ENCODE measurements at places on chromosomes 16 and 17. TPM values are rescaled to one million over a fixed set of nuclear protein-coding genes. Genes with fewer than 3 reads are reported as not detected.
A peak's percentile ranks its signal among the peaks of the same experiment; 100 is the strongest.

- DNase-seq, result no peak
These were observed 261.0 kb downstream of the SOX9 start for GRCh38 chr17:72381597-72382397.

- no peak for DNase-seq
These were observed 22.3 kb upstream of the TIMP2 start for GRCh38 chr17:78947235-78948149.

- peak; percentile 10 for DNase-seq
These were observed 209.7 kb downstream of the CCDC182 start for GRCh38 chr17:57535249-57535966.

DNA sequence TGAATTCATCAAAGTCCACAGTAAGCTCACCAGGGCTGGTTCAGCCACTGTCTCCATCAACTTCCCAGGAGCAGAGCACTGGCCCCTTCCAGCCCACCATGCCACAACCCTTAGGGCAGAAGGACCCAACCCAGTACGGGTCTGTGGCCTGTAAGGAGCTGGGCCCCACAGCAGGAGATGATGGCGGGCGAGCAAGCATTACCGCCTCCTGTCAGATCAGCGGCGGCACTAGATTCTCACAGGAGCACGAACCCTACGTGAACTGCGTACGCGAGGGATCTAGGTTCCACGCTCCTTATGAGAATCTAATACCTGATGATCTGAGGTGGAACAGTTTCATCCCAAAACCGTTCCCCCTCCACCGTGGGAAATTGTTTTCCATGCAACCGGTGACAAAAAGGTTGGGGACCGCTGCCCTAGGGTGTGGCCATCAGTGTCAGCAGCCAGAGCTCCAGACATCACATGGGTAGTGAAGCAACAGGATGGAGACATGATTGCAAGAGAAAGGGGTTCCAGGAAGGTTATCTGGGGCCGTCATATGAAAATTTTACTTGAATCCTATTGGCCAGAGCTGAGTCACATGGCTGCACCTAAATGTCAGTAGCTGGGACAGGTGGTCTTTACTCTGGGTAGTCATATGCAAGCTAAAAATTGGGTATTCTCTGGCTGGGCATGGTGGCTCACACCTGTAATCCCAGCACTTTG, 12.4 kb upstream of the SLC25A19 start:
- DNase-seq, result no peak

DNA sequence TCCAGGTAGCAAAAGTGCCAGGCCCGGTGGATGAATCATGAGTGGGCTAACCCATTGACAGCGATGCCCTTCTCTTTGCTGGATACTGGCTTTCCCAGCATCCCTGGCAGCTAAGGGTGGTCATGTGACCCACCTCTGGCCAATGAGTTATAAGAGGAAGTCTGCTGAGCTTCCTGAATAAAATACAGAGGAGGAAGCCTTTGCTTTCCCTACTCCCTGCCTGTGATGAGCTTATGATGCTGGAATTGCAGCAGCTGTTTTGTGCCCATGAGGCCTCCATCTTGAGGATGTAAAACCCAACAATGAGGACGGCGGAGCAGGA, 15.0 kb upstream of the ATP2A3 start:
- DNase-seq, result peak; percentile 13

DNA sequence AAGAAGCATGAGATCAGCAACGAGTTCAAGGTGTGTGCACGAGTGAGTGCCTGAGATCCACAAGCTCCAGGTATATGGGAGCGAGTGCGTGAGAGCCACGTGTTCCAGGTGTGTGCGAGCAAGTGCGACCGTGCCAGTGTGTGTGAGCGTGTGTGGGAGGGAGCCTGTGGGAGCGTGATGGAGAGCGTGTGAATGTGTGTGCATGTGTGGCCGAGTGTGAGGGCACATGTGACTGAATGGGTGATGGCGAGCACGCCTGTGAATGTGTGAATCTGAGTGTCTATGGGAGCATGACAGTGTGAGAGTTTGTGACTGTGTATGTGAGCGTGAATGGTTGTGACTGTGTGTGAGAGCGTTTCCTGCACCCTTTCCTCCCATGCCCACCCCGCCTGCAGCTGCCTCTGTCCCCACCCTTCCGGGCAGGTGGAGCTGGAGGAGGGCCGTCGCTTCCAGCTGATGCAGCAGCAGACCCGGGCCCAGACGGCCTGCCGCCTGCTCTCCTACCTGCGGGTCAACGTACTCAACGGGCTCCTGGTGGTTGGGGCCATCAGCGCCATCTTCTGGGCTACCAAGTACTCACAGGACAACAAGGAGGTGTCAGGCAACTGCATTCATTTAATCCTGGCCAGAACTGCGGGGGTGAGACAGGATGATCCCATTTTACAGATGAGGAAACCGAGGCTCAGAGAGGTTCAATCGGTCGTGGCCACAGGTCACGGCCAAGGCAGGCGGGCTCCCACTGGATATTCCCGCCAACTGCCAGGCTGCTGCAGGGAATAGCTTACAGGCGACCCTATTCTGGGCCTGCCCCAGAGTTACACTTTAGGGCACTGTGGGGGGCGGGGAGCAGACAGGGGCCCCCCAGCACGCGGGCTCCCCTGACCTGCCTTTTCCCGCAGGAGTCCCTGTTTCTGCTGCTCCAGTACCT, 3.7 kb downstream of the TMC8 start:
- DNase-seq, result no peak

DNA sequence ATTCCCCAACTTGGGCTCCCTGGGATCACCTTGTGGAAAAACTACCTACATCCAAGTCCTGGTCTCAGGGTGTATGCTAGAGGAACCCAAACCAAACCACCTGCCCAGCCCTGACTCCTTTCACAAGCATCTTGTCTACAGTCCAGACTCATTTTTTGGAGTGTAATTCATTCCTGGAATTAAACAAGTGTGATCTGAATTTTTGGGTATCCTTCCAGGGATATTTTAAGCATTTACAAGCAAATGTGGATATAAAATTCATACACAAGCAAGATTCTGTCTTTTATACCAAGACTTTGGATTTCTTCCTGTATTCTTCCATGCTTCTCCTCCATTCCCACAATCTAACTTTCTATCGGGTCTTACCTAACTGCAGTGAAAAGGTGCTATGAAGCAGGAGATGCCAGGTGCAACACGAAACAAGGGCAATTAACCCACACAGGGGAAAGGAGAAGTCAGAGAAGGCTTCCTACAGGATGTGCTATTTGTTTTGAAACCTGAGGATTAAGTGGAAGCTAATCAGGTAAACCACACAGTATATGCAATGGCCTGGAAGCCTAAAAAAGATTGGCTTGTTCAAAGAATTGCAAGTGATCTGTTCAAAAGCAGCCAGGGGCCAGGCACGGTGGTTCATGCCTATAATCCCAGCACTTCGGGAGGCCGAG, 417.2 kb upstream of the C16orf82 start:
- DNase-seq, result no peak

- no peak for DNase-seq
These were observed at the start of gene CLDN7 for GRCh38 chr17:7262192-7262934. CLDN7 (minus strand) TSS chr17:7262478; CDS start chr17:7262043, 435 bp downstream.

DNA sequence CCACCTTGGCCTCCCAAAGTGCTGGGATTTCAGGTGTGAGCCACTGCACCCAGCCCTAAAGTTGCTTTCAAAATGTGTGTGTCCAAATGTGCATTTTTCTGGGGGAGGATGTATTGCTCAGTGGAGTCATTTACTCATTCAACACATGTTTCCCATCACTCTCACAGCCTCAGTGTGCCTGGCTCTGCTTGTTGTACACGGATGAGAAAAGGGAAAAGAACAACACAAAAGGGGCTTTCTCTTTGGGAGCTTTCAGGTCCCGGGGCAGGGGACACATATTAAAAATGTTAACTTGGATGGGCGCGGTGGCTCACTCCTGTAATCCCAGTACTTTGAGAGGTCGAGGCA, 1.7 kb upstream of the PPL start:
- no peak for DNase-seq

DNA sequence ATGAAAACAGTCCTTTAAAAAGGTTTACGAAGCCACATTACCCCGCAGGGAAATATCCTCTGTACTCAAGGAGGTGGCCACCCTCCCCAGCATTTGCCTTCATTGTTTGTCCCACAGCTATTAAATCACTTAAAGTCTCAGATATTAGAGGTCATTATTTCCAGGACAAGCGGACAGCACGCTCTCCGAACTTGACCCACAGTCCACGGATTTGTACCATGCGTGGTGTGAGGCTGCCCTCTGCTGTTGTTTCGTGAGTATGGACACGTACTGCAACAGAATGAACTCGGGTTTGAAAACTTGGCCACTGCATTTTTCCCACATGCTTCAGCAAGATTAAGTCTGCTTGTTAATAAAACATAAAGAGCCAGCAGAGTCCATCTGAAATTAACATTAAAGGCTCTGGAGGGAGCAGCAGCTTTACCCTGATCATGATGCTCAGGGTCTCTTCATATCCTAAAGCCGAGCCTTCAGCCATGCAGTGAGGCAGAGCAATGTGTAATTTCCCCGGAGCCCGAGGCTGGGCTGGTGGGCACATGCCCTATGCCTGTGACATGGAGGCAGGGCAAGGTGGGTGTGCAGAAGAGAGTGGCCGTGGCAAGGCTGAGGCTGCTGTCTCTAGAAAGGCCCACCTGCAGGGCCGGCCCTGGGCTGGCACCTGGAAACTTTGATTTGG, 19.7 kb downstream of the MEAK7 start:
- DNase-seq, result no peak

Gene FBXO47
- not detected for total RNA-seq

Gene PRAC1
- not detected for total RNA-seq

Gene FBXO31
- 16.7 TPM for total RNA-seq

Gene CHST4
- 0.43 TPM for total RNA-seq
